Psoas muscle (tissue), 8 donors: ENCODE measurements at places on chromosomes 12 and 14. TPM values are rescaled to one million over a fixed set of nuclear protein-coding genes. Genes with fewer than 3 reads are reported as not detected.

HCAR2 gene
- not detected for total RNA-seq

PITPNM2 gene
- total RNA-seq = 6.7 TPM

DNA sequence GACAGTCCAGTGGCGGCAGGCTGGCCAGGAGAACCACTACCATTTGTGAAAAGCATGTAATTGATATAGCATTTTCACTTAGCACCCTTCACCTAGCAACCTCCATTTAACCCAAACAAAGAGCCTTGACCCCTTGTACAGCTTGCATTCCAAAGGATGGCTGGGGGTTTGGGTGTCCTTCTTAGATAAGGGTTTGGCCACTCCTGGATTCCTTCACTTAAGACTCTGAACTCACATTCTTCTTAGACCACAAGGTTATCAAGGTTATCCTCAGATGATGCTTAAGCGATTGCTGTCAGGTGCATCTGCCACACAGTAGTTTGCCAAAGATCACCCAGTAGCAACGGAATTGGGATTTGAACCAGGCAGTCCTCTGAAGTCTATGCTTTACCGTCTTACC lies 102.8 kb downstream of the ZNF664 start:
- no peak for DNase-seq

DNA sequence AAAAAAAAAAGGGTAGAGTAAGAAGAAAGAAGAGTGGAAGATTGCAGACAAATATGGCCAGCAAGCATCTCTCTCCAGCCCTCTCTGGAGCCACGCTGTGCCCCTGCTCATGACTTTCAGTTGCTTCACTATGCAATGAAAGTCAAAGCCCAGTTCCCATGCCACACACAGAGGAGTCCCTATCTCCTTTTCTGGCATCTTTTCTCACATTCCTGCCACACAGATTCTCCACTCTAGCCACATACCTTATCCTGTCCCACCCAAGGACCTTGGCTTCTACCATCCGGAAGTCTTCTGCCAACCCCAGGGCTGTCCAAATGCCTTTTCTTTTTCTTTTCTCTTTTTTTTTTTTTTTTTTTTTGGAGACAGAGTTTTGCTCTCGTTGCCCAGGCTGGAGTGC lies 39.3 kb upstream of the CAPRIN2 start:
- no peak for DNase-seq

- DNase-seq = no peak
Observed at GRCh38 chr12:108214486-108214885, 85.4 kb downstream of the WSCD2 start.

SDR9C7 gene
- total RNA-seq = 0.69 TPM

DNA sequence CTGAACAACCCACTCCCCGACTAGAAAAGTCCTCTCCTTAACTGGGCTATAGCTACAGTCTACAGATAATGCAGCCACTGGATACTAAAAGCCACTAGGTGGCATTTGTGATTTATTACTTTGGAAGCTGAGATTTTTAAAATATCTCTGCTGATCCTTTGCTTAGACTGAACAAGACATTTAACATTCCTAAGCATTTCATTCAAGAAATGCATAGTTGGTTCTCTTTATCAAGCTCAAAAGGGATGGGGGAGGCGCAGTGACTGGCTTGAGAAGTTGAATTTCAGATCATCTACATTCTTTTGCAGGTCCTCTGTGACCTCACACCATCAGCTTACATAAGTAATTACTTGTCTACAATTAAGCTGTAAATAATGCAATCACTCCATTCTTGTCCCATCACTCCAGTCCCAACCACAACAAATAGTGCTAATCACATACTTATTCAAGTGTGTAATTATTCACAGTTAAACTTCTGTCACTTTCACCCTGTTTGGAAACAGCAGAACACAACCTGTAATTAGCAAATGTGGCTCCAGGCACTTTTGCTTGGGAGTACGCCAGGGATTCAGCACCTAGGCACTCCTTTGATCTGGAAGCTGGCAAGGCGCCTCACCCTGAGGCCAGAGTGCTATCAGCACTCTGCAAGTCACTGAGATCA lies 203.6 kb downstream of the NOVA1 start:
- no peak for DNase-seq

GRCh38 chr14:49702725-49703124 lies 9.8 kb downstream of the KLHDC1 start:
- DNase-seq = no peak

GRCh38 chr12:113061061-113061694 lies 4.6 kb downstream of the DTX1 start:
- no peak for DNase-seq

DNA sequence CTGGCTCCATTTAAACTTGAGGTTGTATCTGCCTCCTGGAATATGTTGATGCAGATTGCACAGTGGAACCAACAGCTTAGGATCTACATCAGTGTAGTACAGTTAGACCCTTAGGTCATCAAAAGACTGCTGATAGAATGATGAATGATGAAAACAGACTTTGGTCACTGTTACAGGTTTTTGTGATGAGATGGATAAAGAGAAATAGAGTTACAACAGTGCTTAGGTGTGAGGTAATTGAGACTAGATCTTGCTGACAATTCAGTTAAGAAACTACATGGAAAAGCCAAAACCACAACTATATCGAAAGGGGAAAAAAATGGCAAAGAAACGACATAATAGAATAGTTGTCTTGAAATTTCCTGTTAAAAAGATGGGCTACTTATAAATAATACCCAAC lies 145.7 kb upstream of the LMNTD1 start:
- DNase-seq = no peak

- DNase-seq = no peak
Observed at GRCh38 chr12:22691319-22691718, 66.3 kb downstream of the ETNK1 start.

- no peak for DNase-seq
Observed at GRCh38 chr12:81081726-81082125, 3.8 kb downstream of the ACSS3 start.

- no peak for DNase-seq
Observed at GRCh38 chr12:24996820-24997219, 47.9 kb upstream of the BCAT1 start.

SLC24A4 gene
- total RNA-seq = 0.34 TPM

GRCh38 chr14:61528591-61529021 lies 166.7 kb upstream of the HIF1A start:
- no peak for DNase-seq

DNA sequence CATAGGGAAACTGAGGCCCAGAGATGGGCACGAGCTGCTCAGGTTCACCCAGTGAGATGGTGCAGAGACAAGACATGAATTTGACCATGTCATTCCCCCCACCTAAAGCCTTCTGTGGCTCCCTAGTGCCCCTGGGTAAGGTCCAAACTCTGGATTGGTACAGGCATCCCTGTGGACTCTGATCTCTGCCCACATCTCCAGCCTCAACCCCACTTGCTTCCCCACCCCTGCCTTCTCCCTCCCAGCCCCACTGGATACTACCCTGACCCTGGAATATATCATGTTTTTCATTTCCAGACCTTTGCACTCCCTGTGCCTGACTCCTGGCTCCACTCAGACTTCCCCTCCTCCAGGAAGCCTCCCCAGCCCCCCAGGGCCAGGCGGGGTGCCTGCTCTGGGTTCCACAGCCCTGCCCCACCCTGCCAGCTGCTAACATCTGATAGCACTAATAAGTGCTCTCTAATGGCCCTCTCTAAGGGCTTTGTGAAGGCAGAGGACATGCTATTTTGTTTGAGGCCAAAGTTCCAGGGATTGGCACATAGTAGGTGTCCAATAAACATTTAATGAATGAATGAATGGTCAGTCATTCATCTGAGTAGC lies 1.1 kb upstream of the SDSL start:
- no peak for DNase-seq
